Activated CD8-positive, alpha-beta memory T cell treated with anti-CD3 and anti-CD28 coated beads, Interleukin-2, amount 50 U/mL, for 4 hours (primary cell): ENCODE measurements at places on chromosomes 1 and 21.

DNA sequence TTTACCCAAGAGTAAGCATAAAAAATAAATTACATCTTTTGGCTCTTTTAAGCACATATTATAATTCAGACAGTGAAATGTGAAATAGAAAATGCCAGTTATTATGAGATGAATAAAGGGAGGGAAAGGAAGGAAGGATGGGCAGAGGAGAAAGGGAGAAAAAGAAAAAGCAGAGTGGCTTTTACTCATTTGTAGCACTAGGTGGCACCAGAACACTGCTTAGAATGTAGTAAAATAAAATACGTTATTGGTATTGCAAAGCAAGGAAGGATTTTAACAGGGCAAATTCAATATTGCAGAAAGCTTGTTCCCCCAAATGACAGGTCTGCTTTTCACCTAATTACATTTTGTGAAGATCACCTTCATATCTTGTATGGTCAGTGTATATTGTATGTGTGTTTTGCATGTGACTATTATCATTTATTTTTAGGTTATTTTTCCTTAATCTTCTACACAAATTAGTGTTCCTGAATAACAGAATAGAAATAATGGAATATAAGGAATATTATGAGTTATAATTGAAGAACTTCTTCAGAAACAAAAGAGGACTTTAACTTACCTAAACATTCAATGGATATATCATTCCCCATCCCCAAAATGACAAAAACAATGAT, 9.1 kb upstream of the PCNX2 start:
- no peak for DNase-seq

DNA sequence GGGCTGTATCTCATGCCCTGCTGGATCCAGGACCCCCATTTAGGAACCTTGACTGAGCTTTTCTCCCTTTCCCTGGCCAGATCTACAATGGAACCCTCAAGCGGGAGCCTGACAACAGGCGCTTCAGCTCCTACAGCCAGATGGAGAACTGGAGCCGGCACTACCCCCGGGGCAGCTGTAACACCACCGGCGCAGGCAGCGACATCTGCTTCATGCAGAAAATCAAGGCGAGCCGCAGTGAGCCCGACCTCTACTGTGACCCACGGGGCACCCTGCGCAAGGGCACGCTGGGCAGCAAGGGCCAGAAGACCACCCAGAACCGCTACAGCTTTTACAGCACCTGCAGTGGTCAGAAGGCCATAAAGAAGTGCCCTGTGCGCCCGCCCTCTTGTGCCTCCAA, 29.8 kb downstream of the PKP1 start:
- DNase-seq: no peak

GRCh38 chr1:20883766-20884165, 96.7 kb upstream of the HP1BP3 start:
- DNase-seq: no peak

DNA sequence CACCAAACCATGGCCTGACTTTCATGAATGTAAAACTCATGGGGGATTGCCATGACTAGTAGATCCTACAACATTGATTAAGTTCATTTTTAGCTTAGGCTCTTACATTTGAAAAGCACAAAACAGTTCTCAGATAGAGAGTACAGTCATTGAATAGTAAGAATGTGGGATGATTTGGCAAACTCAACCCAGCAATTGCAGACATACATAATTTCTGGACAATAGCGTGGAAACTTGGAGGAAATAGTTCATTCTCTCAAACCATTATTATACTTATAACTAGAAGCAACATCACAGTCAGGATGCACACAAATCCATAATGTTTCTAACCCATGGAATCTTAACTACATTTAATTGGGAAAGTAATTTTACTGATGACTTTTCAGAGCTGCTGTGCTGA, 598.2 kb downstream of the LMO4 start:
- DNase-seq: no peak

- DNase-seq: no peak
These were observed 43.9 kb upstream of the C1orf174 start for GRCh38 chr1:3943806-3944577.

DNA sequence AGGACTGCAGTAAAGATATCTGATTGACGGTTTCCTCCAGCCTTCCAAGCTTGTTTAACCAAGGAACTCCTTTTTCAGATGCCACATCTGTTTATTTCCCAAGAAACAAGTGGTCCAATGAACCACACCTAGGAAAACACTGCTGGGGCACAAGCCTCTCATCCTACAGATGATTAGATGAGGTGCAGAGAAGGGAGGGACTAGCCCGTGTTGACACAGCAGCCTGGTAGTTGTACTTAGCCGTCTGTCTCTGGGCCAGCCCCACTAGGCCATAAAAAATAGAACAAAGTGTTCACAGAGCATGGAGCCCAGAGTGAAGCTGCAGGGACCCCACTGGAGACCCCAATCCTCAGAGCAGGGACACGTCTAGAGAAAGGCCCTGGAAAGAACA, 32.1 kb downstream of the LRP8 start:
- no peak for DNase-seq
